ENCODE measurements at places on chromosomes 6 and 20. TPM values are rescaled to one million over a fixed set of nuclear protein-coding genes. Genes with fewer than 3 reads are reported as not detected.

The MAP3K5 gene
- 3.0 TPM for total RNA-seq

The PACRG gene
- 0.83 TPM for total RNA-seq

The OTOR gene
- not detected for total RNA-seq

The EEF1A2 gene
- 1,067 TPM for total RNA-seq

The IL17A gene
- total RNA-seq, result not detected

The SGK2 gene
- 2.4 TPM for total RNA-seq

The RAET1L gene
- total RNA-seq, result not detected

The ATG5 gene
- total RNA-seq, result 20.2 TPM

The CHD6 gene
- total RNA-seq, result 29.3 TPM

The SPATS1 gene
- 0.63 TPM for total RNA-seq

The SLC22A16 gene
- not detected for total RNA-seq

The RIPK1 gene
- total RNA-seq, result 4.5 TPM

The CYP21A2 gene
- 0.92 TPM for total RNA-seq

- peak; percentile 28 for DNase-seq
Observed at GRCh38 chr6:122476131-122476530, 4.5 kb upstream of the SERINC1 start.

DNA sequence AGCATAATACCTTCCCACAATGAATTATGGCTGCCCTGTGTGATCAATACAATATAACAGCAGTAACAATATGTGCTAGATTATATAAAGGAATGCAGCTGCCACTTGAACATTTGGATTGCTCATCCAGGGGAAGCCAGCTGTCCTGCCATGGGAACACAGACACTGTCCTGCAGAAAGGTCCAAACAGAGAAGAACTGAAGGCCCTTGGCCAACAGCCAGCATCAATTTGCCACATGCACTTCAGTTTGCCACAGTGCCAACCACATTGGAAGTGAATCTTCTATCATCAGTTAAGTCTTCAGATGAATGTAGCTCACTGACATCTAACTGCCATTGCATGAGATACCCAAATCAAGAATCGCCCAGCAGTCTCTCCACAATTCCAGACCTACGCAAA is 332.4 kb downstream of the PRKN start:
- no peak for DNase-seq

DNA sequence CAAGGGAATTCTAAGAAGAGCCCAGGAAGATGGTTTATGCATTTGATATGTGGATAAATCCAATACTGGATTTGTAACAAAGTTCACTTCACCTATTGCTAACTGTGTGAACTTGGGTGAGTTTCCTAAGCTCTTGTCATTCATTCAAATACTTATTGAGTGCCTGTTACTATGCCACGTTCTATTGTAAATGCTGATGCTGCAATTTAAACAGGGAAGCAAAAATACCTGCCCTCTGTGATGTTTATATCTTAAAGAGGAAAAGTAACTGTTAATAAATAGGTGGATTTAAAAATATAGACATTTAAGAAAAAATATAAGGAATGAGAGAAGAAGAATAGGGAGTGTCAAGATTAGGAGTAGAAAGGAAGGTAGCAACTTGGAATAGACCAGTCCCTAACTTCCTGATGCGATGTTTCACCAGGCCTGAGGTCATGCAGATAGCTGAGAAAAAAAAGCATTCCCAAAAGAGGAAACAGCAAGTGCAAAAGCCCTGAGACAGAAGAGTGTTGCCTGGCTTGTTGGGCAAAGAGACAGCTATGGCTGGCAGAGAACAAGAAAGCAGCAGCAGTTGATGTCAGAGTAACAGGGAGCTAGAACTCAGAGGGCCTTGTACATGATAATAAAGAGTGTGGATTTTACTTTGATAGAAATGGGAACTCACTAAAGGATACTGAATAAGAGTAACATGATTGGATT is 54.3 kb upstream of the TCF21 start:
- no peak for DNase-seq

GRCh38 chr6:117346142-117346930 is 79.4 kb downstream of the ROS1 start:
- peak; percentile 30 for DNase-seq

- no peak for DNase-seq
Observed at GRCh38 chr6:131955876-131956275, 4.7 kb upstream of the CCN2 start.

- peak; percentile 58 for DNase-seq
Observed at GRCh38 chr6:163438940-163439335, 24.4 kb downstream of the QKI start.

DNA sequence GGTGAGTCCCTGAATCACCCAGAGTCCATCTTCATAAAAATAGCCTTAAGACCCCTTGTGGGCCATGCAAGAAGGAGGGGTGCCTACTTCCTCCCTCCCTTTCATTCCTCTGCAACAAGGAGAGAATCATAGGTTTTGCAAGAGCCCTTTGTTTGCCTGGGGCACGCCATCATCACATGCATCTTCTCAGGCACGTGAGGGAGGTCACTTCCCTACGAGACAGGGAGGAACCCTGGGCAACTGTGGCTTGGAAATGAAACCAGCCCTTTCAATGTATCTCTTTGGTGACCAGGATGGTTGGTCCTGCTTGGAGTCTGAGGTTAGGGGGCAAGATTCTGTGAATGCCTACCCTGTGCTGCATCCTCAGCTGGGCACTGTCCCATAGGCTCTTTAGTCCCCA is 194.8 kb downstream of the MAFB start:
- DNase-seq, result no peak

GRCh38 chr6:130148181-130148580 is 74.6 kb downstream of the SAMD3 start:
- DNase-seq, result no peak

DNA sequence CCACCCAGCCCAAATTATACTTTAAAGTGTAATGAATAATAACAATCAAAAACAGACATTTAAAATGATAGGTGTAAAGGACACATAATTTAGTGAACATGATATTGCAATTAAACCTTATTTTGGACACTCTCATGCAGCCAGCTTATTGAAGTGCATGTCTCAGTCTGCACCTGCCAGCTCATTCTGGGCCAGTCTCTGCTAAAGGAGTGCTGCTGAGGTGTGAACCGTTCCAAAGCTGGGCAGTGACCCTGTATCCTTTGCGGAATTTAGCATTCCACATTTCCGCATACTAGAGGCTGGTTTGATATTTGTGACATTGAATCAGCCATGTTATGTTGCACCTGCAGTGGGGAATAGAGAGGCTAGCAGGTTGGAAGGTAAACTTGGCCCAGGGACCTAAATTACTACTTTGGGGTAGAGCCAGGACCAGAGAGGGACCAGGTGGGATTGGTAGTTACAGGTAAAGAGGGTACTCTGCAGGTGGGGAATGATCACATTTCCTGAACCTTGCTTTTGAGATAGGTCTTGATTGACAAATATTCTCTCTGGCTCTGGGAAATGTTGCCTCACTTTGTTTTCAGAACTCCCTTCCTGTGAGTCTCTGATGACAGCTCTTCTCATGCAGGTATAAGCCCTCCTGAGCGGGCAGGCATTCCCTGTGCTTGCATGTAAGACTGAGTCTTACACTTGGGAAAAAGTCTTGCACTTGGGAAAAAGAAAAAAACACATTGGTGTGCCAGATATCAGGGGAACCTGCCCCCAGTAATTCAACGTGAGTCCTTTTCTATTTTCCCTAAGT is 26.2 kb downstream of the TULP4 start:
- DNase-seq, result no peak

GRCh38 chr6:11042025-11042749 is 1.9 kb downstream of the ELOVL2 start:
- DNase-seq, result no peak

DNA sequence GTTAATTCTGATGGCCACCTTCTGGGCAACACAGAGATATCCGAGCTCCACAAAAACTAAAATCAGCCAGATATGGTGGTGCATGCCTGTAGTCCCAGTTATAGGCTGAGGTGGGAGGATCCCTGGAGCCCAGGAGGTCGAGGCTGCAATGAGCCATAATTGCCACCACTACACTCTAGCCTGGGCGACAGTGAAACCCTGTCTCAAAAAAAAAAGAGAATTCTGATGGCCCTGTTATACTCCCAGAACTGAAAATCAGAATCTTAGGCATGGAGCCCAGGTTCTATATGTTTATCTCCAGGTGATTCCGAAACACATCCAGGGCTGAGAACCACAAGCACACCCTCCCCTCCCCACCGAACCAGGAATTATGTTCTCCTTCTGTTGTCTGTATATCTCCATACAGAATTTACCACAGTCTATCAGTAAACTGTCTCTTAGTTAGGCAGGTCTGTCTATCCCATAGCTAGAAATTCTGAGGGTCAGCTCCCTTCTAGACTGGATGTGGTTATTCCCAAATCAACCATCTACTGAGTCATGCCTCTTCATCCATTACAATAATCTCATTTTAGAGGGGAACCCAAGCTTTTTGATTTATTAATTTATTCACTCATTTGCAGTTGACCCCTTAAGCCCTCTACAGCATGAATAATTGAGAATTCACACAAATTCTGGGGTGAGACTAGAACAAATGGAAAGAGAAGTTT is 24.8 kb upstream of the CCND3 start:
- no peak for DNase-seq

- DNase-seq, result no peak
Observed at GRCh38 chr6:12173661-12174060, 116.5 kb upstream of the EDN1 start.

DNA sequence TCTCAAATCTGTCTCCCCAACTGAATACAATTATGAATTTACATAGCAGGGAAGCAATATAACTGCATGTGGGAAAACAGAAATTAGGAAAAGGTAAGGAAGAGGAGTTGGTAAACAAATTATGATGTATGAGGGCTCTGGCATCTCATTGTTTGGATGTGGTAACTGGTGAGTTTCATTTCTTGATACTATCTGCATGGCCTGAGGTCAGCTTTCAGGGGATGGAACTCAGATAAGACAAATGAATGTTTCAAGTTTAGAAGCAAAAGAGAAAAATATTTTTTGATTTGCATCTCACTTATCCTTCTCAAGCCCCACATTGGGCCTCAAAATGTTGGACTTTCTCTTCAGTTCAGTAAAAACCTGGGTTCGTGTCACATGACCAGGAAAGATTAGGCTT is 302.2 kb upstream of the GJE1 start:
- no peak for DNase-seq

- peak; percentile 75 for DNase-seq
Observed at GRCh38 chr6:42166444-42167141, 6.6 kb upstream of the GUCA1A start.

DNA sequence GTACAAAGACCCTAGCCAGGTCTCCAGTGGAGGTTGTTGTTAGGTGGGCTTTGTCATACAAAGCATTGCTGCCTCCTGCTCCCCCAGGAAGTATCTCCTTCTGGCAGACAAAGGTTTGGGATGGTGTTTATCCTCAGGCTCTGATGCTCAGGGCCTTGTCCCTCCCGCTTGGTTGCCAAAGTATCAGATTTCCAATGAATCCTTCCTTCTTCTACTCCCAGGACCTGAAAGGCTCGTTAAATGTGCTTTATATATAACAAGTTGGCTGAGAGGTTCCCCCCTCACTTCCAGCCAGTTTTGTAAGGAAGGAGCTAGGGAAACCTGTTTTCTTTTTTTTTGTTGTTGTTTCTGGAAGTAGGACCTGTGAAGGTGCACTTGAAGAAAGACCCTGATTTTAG is 14.4 kb downstream of the PTK7 start:
- DNase-seq, result no peak

- peak; percentile 58 for DNase-seq
Observed at GRCh38 chr20:24501764-24502556, 32.5 kb downstream of the SYNDIG1 start.

- DNase-seq, result peak; percentile 4
Observed at GRCh38 chr20:53750827-53751619, 157.4 kb upstream of the ZNF217 start.

- peak; percentile 33 for DNase-seq
Observed at GRCh38 chr6:155377061-155377460, 62.8 kb upstream of the TFB1M start.

GRCh38 chr6:158869826-158870648 is 50.9 kb upstream of the EZR start:
- DNase-seq, result no peak

DNA sequence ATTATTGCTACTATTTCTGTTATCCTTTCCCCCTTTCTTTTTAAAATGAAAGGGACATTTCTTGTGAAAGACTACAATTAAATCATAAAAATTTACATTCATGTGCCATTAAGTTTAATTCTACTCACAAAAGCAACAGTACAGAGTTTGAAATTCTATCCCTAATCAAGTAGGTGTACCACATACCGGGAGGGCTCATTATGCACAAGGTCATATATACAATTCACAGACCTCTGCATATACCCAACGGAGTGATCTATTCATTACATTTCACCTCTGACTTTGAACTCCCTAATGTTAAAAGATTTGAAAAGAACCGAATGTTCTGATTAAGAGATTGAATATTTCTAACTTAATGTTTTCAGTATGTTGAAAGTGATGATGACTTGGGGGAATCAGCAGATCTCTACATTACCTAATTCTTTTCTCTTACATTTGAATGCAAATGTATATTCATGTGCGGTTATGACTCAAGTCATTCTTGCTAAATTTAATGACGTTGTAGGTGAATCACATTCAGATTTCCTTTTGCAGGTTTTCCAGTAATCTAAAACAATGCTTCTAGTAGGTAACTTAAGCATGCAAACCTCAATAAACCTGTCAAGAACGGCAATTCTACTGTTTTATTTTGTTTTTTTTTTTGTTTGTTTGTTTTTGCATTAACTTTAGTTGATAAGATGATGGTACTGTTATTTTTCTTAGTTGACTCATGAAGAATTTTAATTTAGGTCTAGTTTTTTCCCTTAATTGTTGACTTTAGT is 7.3 kb downstream of the EYA4 start:
- no peak for DNase-seq

DNA sequence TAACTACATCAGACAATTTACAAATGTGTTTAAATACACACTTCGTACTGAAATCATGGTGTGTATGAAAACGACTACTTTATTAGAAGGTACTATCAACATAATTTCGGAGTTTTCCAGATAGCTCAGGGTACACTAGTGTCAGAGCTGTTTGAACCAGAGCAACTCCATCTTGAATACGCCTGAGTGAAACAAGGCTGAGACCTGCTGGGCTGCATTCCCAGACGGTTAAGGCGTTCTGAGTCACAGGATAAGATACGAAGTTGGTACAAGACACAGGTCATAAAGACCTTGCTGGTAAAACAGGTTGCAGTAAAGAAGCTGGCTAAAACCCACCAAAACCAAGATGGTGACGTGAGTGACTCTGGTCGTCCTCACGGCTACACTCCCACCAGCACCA is 167.6 kb downstream of the THBS2 start:
- DNase-seq, result no peak

- DNase-seq, result no peak
Observed at GRCh38 chr6:6873778-6874177, 234.0 kb upstream of the RREB1 start.

- DNase-seq, result peak; percentile 42
Observed at GRCh38 chr6:113396730-113397129, 460.4 kb upstream of the MARCKS start.

GRCh38 chr6:7897461-7898192 is 13.0 kb downstream of the TXNDC5 start:
- DNase-seq, result no peak

GRCh38 chr6:107965746-107966145 is 7.7 kb upstream of the SEC63 start:
- DNase-seq, result peak; percentile 30

- DNase-seq, result no peak
Observed at GRCh38 chr20:46330072-46330763, 21.9 kb upstream of the CDH22 start.

GRCh38 chr6:37110500-37111461 is 59.2 kb upstream of the PIM1 start:
- no peak for DNase-seq
